ENCODE measurements at places on chromosomes 16 and 17. TPM values are rescaled to one million over a fixed set of nuclear protein-coding genes. Genes with fewer than 3 reads are reported as not detected.

Gene FAM117A
- 4.8 TPM for polyA plus RNA-seq

Gene CACNG5
- not detected for polyA plus RNA-seq

Gene NACA2
- 0.19 TPM for polyA plus RNA-seq

Gene PRDM7
- not detected for polyA plus RNA-seq

Gene LRRC37B
- 14.2 TPM for polyA plus RNA-seq

Gene CLN3
- 14.9 TPM for polyA plus RNA-seq

Gene SLC13A2
- polyA plus RNA-seq: 0.02 TPM

Gene TBX6
- polyA plus RNA-seq: 15.8 TPM

Gene GPRC5C
- polyA plus RNA-seq: 6.7 TPM
